Activated CD8-positive, alpha-beta T cell treated with anti-CD3 and anti-CD28 coated beads, Interleukin-2, amount 10 ng/mL, durations not matched to agents 7 days and 5 days (primary cell): ENCODE measurements at places on chromosomes 12 and 14. TPM values are rescaled to one million over a fixed set of nuclear protein-coding genes. Genes with fewer than 3 reads are reported as not detected.

The ASCL1 gene
- not detected for total RNA-seq

The TTC6 gene
- not detected for total RNA-seq

The STAC3 gene
- total RNA-seq, result 9.9 TPM

The CCDC197 gene
- not detected for total RNA-seq

The EIF2S3B gene
- 1.8 TPM for total RNA-seq

The TAS2R50 gene
- total RNA-seq, result 0.95 TPM

The TEAD4 gene
- total RNA-seq, result 0.44 TPM

The DCD gene
- total RNA-seq, result not detected

The PIWIL1 gene
- total RNA-seq, result not detected

The SLC38A4 gene
- total RNA-seq, result not detected

The MAP3K9 gene
- 6.7 TPM for total RNA-seq

The ADAMTS20 gene
- not detected for total RNA-seq

The GPR68 gene
- 44.6 TPM for total RNA-seq

The RPGRIP1 gene
- not detected for total RNA-seq

The PAH gene
- not detected for total RNA-seq

The P2RX7 gene
- 8.9 TPM for total RNA-seq

The CLSTN3 gene
- total RNA-seq, result 83.9 TPM

The RAD9B gene
- 2.3 TPM for total RNA-seq

The KRT72 gene
- total RNA-seq, result 0.40 TPM

The EFS gene
- not detected for total RNA-seq

The HCAR1 gene
- total RNA-seq, result 0.08 TPM

The BATF gene
- total RNA-seq, result 41.6 TPM

The GPR162 gene
- total RNA-seq, result 0.34 TPM

The TMEM63C gene
- 0.74 TPM for total RNA-seq

The SIX6 gene
- not detected for total RNA-seq

The PTCSC3 gene
- total RNA-seq, result not detected

The GSG1 gene
- total RNA-seq, result not detected

The IFI27 gene
- total RNA-seq, result 129 TPM

The HOXC13 gene
- not detected for total RNA-seq

The INHBE gene
- not detected for total RNA-seq

The TPH2 gene
- total RNA-seq, result not detected

The KRT78 gene
- total RNA-seq, result not detected

The ETFBKMT gene
- 1.4 TPM for total RNA-seq

The CCDC177 gene
- total RNA-seq, result not detected

The TSPAN8 gene
- not detected for total RNA-seq

The LTA4H gene
- total RNA-seq, result 44.5 TPM

The KCNJ8 gene
- not detected for total RNA-seq

The TPCN1 gene
- 16.1 TPM for total RNA-seq

The SLCO1B1 gene
- not detected for total RNA-seq

The INHBC gene
- total RNA-seq, result not detected
